Brain (organoid and tissue), 16 donors: ENCODE measurements at places on chromosomes 12 and 14.

GRCh38 chr14:83992857-83993256, 1537.1 kb upstream of the FLRT2 start:
- no peak for DNase-seq

DNA sequence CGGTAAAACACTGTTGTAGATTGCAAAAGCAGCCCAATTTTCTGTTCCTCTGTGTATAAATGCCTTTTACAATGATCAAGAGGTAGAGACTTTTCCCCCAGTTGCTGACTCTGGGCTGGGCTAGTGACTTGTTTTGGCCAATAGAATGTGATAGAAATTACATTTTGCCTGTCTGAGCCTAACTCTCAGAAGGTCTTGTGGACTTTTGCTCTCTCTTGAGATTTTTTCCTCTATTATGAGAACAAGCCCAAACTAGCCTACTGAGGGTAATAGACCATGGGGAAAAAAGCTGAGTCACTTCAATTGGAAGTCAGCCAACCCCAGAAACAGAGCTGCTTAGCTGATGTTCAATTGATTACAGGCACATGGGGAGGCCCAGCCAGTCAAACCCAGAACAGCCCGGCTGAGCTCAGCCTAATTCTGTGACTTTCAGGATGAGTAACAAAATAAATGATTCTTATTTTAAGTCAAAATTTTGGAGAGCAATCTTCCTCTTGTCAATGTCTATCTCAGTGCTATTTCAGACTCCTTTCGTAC, 61.4 kb downstream of the MYF5 start:
- DNase-seq, result peak; percentile 43

- DNase-seq, result no peak
These were observed 632.8 kb downstream of the DIO2 start for GRCh38 chr14:79578470-79578869.

DNA sequence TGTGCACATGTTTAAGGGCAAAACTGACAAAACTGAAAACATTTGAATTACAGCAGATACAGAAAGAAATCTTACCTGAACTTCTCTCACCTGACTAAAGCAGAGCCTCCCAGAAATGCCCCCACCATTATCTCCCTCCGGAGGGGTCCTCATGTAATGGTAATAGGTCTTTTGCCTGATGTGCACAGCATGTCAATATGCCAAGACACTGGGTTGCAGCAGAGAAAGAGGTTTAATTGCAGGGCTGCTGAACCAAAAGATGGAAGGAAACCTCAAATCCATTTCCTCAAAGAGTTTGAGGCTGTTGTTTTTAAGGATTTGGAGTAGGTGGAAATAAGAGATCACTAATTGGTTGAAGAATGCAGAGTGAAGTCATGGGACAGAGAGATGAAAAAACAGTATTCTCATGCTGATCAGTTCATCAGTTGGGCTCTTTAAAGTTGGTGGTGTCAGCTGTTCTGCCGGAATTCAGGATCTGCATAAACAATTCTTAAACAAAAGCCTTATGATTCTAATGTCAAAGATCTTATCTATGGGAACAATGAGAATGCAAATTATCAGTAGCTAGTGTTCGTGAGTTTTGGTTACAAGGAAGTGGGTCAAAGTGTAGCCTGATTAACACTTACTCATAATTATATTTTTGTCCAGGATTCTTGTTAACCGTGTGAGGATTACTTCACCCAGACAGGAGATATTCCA, 18.2 kb downstream of the ANG start:
- no peak for DNase-seq

- no peak for DNase-seq
These were observed 585.6 kb downstream of the GALC start for GRCh38 chr14:87407344-87407743.
